ENCODE measurements at places on chromosomes 2 and 18.
A peak's percentile ranks its signal among the peaks of the same experiment; 100 is the strongest.

DNA sequence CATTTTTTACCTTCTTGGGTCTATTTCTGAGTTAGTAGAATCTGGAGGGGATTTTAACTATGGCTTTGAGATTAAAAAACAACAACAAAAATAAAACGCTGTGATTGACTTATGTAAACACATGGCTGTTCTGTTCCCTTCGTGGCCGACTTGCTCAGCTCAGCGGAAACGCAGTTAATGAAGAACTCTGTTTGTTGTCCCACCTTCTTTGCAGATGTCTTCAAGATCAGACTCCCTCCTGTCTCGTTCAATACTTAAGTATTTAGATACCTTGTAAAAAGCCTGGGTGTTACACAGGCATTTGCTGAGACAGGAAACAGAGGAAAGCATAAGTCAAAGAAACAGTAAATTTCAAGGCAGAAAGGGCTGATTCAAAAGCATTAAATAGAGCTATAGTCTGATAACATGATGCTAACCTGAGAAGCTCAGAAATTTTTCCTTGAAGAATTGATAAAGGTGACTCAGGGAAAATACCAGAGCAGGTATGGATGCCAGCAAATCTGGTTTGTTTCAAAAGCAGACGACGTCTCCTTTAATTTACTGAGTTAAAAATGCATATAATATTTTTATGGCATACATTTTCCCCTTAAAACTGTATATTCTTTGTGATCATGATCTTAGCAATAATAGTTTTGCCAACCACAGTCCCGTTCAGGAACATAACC lies 21.7 kb upstream of the POLI start:
- DNase-seq, result no peak

DNA sequence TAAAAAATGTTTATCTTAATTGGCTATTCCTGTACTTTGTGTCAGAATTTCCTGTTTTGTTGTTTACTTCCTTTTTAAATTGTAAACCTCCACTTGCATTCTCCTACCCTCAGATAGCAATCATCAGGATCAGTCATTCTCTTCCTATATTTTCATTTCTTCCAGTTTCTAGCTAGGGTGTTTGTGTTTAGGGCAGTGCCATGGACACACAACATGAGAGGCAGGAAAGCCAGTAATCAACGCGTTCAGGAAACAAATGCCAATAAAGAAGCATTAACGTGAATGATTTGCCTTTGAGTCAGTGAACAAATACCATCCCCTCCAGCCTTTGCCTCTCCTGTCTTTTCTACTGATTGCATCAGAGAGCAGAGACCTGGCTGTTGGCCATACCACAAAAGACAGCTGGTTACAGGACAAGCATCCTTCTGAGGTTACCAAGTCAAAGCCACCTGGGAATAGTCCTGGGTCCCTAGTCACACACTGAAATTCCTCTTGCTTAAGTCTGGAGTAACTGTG lies 56.7 kb upstream of the FHL2 start:
- no peak for DNase-seq

DNA sequence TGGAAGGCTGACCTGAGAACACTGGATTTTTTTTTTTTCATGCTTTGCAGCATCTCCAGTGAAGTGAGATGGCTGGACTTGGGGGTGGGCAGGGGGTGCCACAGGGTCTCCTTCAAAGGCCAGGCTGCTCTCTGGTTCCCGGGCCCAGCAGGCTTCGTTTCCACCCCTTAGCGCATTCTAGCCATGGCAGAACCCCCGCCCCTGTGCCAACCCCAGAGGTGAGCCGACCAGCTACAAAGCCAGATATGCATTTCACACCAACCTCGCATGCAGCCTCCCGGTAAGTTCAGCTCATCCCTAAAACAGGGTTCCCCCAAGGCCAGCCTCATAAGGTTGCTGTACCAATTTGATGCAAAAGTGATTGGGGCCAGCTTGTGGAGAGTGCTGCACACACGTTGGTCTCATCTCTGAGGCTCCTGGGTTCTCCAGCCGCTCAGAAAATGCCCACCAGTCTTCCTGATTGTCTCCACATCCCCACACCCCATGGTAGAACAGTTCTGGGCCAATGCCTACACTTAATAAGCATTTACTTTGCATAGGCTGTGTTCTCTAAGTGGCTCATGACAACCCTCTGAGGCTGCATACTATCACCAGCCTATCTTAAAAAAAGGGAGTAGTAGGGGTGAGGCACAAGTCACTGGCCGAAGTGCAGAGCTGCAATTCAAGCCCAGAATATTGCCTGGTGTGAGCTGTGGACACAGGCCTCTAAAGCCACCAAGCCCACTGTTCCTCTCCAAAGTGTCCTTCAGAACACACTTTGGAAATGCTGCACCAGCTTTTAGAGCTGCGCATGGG lies 23.3 kb downstream of the SMAD7 start:
- DNase-seq, result no peak

DNA sequence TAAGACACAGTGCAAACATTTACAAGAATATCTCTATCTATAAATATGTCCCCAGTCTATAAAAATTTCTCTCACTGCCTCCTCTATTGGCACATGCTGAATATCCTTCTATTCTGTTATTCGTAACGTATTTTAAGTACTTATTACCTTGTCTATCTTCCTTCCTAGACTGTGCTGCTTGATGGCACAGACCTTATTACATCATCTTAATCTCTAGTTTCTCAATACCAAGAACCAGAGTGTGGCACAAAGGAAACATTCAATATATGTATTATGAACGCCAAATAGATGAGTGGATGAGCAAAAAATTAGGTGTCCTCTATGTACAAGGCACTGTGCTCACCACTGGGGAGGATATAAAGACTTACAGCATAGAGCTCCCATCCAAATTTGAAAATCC lies 282.8 kb downstream of the NBAS start:
- no peak for DNase-seq

- peak; percentile 71 for DNase-seq
Measured at GRCh38 chr2:166468124-166469024, 25.7 kb downstream of the SCN7A start.

DNA sequence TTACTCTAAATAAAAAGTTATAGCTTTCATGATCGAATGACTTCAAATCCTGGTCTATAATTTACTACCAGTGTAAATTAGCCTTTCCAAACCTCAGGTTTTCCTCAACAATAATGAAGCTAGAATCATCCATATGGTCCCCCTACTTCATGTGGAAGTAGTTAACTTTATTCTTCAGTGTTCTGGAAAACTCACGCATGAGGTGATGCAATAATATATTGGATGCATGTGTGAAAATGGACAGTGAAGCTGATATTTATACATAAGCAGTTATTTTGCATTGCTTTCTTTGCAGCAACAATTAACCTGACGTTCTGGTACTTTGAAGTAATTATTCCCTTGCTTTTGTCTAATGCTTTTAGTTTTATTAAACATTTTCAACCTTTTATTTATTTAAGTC lies 18.6 kb upstream of the UNC80 start:
- no peak for DNase-seq

DNA sequence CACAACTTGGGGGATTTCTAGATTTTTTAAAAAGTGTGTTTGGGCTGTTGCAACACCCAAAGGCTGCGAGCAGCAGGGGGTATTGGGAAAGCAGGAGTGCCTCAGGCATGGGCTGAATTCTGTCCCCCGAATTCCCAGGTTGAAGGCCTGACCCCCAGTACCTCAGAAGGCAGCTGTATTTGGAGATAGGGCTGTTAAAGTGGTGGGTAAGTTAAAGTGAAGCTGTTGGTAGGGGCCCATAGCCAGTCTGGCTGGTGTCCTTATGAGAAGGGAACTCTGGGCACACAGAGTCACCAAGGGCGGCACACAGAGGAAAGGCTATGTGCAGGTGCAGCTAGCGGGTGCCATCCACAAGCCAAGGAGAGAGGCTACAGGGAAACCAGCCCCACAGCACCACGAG lies 717.4 kb downstream of the GALR1 start:
- no peak for DNase-seq

- peak; percentile 51 for DNase-seq
Measured at GRCh38 chr2:161946489-161947107, 127.4 kb downstream of the DPP4 start.

DNA sequence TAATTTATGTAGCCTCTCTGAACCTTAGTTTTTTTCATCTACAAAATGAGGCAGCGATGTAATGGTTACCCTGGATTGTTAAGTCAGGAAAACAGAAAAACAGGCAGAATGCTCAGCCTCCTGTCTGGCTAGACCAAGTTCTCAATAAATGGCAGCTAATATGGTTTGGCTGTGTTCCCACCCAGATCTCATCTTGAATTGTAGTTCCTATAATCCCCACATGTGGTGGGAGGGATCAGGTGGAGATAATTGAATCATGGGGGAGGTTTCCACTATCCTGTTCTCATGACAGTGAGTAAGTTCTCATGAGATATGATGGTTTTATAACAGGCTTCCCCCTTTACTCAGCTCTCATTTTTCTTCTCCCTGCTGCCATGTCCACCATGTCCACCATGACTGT lies 220.0 kb downstream of the CMPK2 start:
- no peak for DNase-seq

- DNase-seq, result no peak
Measured at GRCh38 chr2:112162956-112163355, 24.8 kb downstream of the FBLN7 start.

- DNase-seq, result no peak
Measured at GRCh38 chr2:23286031-23286757, 98.8 kb upstream of the KLHL29 start.

DNA sequence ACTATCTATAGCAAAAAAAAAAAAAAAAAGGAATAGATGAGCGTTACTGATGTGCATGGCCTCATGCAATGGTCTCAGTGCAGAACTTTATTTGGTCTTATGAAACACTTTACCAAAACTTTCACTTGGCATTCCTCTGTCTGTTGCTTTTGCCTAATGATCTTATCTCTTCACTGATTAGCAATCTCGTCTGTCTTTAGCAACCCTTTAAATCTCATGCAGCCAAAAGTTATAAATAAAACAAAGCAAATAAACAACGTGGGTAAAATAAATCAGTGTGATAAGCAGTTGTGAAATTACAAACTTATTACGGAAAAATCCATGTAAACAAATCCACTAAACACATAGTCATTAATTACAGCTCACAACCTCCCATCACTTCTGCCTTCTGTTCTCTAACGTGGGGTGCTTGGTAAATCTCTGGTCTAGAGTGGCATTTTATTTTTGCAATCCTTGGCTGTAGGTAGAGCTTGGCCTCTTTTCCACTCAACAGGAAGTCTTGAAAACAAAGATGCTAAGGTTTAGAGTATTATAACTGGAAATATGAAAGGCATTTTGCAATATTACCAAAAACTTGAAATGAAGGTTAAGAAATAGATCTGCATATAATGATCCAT lies 288.0 kb downstream of the AFF3 start:
- DNase-seq, result no peak

- no peak for DNase-seq
Measured at GRCh38 chr2:25246558-25247290, 78.3 kb upstream of the POMC start.

GRCh38 chr2:120736624-120737339 lies 1.1 kb downstream of the GLI2 start:
- no peak for DNase-seq

DNA sequence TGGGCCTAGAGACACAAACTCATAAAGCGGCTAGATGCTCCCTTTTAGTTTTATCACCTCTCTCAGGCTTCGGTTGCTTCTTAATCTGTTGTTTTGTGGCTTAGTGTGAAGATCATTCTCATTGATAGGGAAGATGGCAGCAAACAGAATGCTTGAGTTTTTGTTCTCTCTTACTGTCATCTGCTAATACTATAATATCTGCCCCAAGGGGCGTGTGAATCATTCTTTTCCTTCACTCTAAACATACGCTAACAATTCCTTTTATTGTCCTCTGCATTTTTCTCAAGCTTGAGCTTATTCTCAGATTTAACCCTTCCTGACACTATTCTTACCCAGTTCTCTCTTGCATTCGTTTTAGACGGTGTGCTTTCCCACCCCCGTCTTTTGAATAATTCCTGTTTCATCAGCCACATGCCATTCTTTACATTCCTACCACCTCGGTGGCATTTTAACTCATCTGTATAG lies 323.9 kb upstream of the NRP2 start:
- DNase-seq, result no peak

GRCh38 chr2:98385050-98385699 lies 38.9 kb downstream of the CNGA3 start:
- DNase-seq, result peak; percentile 88

DNA sequence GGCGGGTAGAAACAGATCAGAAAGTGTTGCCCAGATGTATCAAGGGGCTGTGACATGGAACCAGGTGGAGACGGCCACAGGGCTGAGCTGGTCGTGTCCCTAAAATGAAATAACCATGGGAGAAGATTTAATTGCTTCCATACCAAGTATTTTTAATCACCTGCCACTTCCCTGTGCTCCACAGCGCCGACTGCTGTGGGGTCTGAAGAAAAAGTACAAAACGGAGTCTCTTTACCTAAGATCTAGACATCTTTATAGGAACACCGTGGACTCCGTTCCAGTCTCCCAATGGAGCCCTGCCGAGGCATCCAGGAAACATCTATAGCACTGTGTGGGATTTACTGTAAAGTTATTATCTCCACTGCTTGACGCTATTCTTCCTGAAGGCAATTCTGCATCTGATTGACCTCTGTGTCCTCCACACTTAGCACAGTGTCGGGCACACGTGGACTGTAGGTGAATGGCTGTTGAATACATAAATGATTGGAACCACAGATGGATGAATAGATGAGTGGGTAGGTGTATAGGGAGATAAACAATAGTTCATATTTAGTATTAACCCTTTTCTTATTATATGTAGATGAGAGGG lies 21.6 kb upstream of the GYPC start:
- peak; percentile 16 for DNase-seq

DNA sequence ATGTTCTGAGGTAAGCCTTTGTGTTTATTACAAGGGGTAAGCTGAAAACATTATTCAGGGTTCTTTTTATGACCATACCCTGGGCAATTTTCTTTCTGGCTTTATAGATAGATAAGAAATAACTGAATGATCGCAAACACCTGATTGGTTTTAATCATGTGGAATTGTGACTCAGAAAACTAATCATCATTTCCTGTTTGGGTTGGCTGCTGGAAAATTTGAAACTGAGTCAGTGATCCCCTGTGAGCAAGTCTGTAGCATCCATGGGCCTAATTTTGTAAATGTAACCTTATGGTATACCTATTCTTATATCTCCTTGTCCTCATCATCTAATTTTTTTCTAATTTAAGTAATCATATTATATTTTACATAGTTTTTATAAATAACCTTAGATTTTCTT lies 34.3 kb downstream of the CCDC68 start:
- DNase-seq, result no peak

GRCh38 chr18:58526425-58527284 lies 102.2 kb downstream of the ALPK2 start:
- no peak for DNase-seq

- DNase-seq, result no peak
Measured at GRCh38 chr18:72180689-72181088, 363.5 kb downstream of the CBLN2 start.

GRCh38 chr2:59885541-59885940 lies 667.9 kb downstream of the BCL11A start:
- no peak for DNase-seq

DNA sequence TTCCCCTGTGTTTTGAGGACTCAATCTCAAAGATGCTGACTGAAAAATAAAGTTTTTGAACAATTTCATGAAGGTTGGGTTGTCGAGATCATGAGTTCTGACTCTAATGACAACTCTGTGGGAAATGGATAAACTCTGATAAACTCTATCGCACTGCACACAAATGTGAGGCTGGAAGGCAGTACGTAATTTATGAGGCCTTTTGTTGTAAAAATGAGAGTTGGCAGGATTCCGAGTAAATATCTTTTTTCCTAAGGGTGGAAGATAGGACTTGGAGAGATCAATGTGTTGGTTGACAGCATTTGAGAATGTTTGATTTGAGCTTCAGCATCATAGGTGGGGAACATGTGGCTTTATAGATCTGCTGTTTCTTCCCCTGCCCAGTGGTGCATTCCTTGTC lies 90.4 kb downstream of the SPTBN1 start:
- DNase-seq, result no peak
